ENCODE measurements at places on chromosomes 1 and 21.

GRCh38 chr1:91176250-91176649 is 154.4 kb upstream of the ZNF644 start:
- DNase-seq, result no peak

GRCh38 chr1:35809114-35810095 is 1.6 kb downstream of the AGO4 start:
- no peak for DNase-seq

DNA sequence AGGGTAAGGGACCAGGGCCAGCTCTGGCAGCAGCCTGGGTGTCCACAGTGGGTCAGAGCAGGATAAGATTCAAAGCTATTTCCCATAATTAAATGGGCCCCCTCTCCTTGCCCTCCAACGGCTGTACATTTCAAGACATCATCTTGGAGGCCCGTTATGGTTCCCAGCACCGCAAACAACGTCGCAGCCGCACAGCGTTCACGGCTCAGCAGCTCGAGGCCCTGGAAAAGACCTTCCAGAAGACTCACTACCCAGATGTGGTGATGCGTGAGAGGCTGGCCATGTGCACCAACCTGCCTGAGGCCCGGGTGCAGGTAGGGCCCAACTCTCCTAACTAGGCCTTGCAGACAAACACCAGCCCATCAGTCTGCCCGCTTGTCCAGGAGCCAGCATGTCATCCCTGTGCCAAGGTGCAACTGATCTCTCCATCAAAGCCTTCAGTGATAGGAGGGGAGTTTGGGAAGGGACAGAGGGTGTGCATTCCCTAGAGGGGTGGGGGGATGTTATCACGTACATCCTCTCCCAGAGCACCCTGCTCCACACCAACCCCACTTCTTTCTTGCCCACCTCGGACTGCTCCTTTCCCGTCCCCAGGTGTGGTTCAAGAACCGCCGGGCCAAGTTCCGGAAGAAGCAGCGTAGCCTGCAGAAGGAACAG is 20.8 kb downstream of the DMBX1 start:
- DNase-seq, result no peak

DNA sequence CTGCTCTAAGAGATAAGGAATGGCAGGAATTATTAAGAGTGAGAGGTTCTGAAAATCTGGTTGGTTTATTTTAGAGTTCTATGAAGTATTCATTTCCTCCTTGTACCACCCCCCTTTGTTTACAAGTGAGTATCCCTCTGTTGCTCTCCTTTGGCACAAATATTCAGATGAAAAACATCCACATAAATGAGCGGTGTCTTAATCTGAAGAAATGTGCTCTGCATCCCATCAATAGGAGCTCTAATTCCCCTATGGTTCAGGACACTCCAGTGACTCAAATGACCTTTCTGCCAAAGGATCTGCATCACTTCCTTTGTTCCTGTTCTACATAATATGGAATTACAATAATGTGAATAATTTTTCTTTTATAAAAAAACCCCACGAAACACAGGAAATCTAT is 16.6 kb downstream of the DDAH1 start:
- DNase-seq, result no peak

DNA sequence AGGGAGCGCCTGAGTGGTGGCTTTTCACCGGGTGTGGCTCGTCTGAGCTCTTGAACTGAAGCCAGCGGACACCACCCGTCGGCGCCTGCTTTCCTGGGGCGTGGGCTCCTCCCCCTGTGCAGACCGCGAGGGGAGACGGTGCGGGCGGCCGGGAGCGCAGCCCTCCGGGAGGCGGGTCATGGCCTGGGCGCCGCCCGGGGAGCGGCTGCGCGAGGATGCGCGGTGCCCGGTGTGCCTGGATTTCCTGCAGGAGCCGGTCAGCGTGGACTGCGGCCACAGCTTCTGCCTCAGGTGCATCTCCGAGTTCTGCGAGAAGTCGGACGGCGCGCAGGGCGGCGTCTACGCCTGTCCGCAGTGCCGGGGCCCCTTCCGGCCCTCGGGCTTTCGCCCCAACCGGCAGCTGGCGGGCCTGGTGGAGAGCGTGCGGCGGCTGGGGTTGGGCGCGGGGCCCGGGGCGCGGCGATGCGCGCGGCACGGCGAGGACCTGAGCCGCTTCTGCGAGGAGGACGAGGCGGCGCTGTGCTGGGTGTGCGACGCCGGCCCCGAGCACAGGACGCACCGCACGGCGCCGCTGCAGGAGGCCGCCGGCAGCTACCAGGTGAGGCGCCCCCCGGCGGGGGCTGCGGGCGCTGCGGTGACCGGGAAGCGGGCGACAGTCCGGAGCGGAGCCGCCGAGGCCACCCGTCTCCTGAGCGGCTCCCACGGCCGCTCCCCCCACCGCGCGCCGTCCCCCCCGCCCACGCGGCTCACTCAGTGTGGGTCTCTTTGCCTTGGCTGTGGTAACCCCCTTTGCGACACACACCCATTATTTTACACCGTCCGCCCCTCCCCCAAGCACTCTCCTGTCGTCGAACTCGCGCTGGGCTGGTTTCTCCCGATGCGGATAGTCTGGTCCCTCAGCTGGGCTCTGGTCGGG is at the start of gene TRIM58:
Gene TRIM58, plus strand, starts transcription at position 119 of the 916 bp plus-strand sequence. Its CDS starts 60 bp downstream, at position 179.
- no peak for DNase-seq

GRCh38 chr1:231634323-231635013 is 7.9 kb downstream of the DISC1 start:
- DNase-seq, result no peak

- no peak for DNase-seq
Observed at GRCh38 chr21:45543710-45544448, 1.6 kb upstream of the SLC19A1 start.

GRCh38 chr1:179337288-179337687 is 28.5 kb upstream of the AXDND1 start:
- no peak for DNase-seq

- no peak for DNase-seq
Observed at GRCh38 chr1:64220241-64220640, 16.8 kb downstream of the UBE2U start.

GRCh38 chr1:230145505-230145899 is 78.5 kb downstream of the GALNT2 start:
- peak; percentile 61 for DNase-seq

GRCh38 chr21:44923480-44924084 is 2.9 kb upstream of the ITGB2 start:
- DNase-seq, result no peak

GRCh38 chr1:97920276-97920831 is 480 bp downstream of the DPYD start:
- peak; percentile 74 for DNase-seq

GRCh38 chr1:94912263-94913184 is 14.4 kb downstream of the CNN3 start:
- DNase-seq, result no peak

DNA sequence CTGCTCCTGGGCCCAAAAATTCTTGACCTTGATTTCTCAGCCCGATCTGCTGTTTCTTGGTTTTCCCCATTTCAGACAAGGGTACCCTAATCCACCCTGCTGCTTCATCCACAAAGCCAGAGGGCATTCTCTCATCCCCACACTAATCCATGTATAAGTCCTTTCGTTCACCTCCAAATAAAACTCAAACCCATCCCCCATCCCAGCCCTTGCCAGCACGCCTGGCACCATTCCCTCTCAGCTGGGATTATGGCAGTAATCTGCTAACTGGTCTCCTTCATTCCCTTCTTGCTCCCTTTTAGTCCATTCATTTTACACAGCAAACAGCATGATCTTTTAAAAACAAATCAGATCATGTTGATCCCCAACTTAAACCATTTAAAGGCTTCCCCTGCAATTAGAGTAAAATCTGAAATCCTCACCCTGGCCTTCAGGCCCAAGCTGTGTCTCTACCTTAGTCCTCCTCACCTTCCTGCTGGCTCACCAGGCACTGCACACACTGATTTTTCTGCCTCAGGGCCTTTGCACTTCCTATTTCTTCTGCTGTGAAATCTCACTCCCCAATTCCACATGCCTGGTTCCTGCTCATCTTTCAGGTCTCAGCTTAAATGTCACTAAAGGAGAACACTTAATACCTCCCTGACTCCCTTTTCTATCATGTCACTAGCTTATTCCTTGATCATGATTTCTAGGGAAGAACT is 12.2 kb upstream of the TRNP1 start:
- DNase-seq, result no peak

GRCh38 chr1:193402977-193403376 is 216.6 kb upstream of the B3GALT2 start:
- DNase-seq, result no peak

DNA sequence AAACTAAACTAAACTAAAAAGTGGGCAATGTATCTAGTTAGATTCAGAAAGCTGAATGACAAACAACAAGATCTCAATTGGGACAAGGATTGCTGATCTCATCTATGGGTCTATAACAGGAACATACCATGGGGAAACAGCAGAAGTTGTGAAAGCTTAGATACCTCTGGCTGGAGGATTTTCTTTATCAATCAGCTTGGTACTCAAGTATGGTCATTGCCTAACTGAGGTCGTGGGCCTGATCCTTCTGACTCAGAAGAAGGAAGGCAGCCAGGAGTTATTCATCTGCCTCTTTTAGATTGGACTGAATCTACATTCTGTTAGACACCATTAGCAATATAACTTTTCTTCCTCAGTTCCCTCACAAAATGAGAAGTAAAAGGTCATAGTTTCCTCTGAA is 39.7 kb downstream of the DNTTIP2 start:
- DNase-seq, result no peak

- DNase-seq, result no peak
Observed at GRCh38 chr1:208045463-208046260, 134.7 kb upstream of the CD34 start.

DNA sequence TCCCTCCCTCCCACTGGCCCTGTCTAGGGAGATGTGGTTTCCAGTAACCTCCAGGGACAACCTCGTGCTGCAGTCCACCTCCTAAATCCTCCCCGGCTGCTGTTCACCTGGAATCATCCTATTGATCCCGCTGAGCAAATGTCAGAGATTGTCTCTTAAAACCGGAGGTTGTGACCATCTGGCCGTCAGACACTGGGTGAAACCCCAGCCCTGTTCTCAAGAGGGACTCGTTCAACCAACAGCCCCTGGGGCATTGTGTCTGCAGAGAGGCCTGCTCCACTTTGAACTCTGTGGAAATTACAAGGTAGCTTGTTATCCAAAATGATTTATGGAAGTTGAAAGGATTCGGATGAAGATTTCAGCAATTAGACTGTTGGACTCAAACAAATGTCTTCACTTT is 498.0 kb downstream of the MATN1 start:
- no peak for DNase-seq

GRCh38 chr1:178349801-178350200 is 147.0 kb downstream of the CLEC20A start:
- DNase-seq, result no peak

GRCh38 chr1:205591522-205592351 is 40.1 kb downstream of the ELK4 start:
- peak; percentile 96 for DNase-seq

All from NCI-H1105 treated with DMSO at 0.1 percent for 48 hours (cell line).